ENCODE measurements at places on chromosomes 12 and 14.

GRCh38 chr12:22474970-22475720 is 69.2 kb downstream of the C2CD5 start:
- no peak for DNase-seq

GRCh38 chr12:40123496-40123895 is 17.6 kb upstream of the SLC2A13 start:
- no peak for DNase-seq

DNA sequence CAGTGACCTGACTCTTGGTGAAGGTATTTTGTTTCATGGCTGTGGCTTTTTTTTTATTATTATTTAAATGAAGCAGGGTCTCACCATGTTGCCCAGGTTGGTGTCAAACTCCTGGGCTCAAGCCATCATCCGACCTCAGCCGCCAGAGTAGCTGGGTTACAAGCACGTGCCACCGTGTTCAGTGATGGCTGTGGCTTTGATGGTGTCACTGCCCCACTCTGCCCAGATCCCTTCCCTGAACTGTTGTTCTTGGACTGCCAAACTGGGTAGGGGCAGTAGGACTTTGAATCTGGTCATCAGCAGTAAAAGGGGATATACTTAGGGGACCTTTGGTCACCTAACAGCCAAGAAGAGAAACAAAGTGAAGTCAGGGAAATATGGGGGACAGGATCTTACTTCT is 19.4 kb downstream of the B4GALNT3 start:
- no peak for DNase-seq

GRCh38 chr14:73502017-73502619 is 11.4 kb downstream of the RIOX1 start:
- no peak for DNase-seq

- no peak for DNase-seq
These were observed 35.9 kb upstream of the KCNMB4 start for GRCh38 chr12:70330158-70330557.

DNA sequence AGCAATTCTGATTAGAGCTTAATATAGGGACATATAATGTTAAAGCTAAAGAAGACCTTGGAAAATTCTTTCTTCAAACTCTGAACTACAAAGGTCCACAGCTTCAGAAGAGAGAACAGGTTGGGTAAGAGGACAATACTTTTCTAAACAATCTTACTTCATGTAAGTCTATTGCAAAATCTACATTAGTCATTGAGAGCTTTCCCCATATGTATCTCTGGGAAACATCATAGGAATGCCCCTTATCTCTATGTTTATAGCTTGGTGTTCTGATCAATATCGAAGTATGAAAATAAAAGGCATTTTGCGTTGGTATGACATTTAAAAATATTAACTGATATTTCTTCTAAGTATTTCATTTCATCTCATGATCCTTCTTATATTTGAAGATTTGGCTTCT is 962.6 kb downstream of the AACS start:
- no peak for DNase-seq

DNA sequence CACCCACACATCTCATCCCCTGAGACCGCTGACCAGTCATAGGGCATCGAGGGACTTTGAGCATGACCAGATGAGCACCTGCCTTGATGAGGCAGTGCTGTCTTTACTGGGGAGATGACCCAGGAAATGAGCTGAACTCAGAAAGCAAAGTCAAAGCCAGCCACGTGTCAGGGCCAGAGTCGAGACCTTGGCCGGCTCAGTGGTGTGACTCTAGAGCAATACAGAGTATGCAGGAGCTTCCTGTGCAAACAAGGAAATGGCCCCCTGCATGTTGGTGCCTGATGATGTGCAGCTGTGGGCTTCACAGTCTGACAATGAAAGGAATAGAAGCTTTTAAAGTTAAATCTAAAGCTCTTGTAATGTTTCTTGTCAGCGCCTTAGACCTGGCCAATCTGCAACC is 332.9 kb downstream of the PCNX1 start:
- DNase-seq: no peak

DNA sequence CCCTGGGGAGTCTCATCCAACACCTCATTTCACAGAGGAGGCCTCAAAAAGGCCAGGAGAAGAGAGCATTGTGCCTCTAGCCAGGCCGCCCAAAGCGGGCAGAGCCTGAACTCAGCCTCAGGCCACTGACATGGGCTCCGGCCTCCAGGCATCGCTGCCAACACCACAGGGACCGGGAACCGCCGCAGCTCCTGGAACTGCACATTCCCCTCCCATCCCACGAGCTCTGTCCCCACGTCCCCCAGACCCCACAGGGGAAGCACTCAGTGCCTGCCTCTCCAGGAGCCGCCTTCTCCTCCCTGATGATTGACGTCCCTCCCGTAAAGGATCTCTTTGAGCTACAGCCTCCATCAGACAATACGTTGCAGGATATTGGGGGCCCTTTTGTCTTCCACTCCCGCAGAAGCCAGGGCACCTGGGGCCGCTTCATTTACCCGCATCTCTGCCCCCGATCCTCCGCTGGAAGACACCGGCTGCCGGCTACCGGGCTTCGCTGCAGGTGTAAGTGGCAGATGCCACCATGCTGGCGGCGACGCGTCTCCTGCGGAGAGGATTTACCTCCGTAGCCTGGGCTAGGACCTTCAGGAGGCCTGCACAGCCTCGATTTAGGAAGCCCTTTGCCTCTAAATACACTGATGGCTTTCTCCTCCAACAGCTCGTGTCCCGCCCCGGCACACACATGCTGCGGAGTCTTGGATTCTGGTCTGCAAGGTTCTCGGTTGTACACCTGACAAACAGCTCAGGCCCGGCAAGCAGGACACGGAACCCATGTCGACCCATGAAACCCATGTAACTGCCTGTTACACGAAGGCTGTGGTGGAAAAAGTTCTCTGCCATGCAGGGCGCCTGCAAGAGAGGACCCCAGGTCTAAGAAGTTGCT is 104.8 kb downstream of the RIMBP2 start:
- DNase-seq: no peak

DNA sequence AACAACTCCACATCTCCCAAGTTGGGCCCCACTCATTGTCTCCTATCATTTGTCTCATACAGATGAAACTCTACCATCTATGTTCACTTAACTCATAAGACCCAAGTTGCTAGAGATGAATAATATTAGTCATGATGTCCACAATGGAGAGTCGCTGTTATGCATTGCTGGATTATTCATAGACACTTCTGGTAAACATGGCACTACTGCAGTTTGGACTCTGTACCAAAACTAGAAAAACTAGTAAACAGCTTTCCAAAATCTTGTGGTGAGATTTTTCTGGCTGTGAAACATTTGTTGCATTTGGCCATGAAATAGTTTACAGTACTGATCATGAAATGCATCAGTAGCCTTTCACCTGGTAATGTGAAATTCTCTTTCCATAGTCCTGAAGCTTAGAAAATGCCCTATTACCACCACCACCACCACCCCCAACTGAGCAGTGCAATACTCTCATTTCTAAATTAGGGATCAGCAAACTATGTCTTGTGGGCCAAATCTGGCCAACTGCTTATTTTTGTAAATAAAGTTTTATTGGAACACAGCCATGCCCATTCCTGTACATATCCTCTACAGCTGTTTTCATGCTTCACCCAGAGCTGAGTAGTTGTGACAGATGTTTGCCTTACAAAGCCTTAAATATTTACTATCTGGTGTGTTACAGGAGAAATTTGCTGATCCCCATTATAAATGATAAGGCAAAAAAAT is 236.5 kb downstream of the DPF3 start:
- no peak for DNase-seq

DNA sequence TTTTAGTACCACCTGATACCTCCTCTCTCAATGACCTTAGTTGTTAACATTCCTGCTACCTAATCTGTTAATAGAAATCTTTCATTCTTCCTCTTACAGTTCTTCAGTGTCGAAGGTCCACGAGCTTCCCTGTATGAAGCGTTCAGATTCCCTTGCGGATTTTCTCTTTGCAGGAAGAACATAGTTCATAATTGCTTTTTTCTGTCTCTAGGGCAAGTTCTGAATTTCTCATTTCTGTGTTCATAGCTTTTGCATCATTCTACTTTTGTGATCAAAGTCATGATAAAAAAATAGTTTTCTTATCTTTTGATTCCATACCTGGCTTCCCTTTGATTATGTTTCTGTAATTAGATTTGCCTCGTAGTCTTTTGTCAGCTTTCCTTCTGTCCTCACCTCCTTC is 94.9 kb downstream of the EML1 start:
- DNase-seq: no peak

DNA sequence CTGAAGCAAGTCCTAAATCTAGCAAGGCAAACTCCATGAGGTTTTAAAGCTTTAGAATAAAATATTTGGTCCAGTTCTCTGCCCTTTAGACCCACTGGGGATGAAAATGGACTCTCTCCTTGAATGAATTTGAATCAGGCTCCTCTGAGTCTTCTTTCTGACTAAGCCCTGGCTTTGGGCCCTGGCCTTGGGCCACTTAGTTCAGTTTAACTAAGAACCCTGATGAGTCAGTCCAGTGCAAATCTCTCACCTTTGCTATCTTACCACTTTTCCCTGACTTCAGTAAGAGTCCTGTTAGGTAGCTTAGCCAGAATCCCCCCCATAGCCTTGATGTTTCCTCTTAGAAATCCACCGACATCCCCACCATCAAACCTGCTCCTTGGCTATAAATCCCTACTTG is 427.5 kb downstream of the SNAPC1 start:
- DNase-seq: no peak

DNA sequence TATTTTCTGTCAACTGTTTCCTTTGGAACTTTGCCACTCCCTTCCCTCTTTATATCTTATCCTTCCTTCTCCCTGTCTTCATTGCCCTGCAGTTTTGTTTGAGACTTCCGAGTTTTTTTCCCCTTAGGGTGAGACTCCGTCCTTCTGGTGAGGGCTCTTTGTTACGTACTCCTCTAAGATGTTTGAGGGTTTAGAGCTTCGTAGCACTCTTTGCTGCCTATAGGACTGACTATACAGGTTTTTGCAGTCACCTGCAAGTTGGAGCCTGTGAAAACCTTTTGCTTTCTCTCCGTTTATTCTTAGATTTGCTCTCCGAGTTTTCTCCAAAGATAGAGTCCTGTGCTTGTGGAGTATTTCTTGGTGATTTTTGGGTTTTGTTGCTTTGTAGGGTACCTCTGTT is 41.7 kb upstream of the MYRFL start:
- no peak for DNase-seq

DNA sequence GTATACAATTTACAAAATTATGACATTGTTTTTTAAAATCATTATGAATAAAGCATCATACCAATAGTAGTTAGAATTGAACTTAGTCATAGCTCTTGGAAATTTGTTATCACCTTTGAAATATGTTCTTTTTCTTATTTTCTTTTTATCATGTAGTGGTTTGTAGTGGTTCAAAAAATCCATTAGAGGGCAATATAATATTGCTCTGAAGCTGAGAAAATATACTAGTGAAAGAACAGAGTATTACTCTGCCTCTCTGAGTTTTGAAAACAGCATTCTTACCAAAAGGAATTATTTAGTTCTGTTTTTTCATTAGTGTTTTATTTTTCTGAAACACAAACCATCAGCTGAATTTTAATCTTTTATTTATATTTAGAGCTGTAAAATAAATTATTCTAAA is 76.2 kb downstream of the PDZRN4 start:
- DNase-seq: no peak

DNA sequence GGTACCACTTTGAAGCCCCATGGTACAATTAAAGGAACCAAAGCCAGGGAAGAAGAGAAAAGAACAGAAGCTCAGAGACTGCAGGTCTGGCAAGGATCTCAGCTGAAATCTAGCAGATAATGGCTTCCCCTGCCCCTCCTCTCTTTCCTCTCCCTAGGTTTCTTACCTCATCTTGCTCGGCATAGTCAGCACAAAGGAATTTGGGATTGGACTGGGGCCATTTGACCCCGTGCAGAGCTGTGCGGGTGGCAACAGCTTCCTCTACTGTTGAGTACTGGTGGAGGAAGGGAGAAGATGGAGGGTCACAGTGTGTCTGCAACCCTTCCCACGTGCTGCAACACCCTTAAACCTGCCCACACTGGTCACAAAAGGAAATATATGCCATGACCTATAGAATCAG is 4.7 kb upstream of the CDH24 start:
- no peak for DNase-seq

- DNase-seq: no peak
These were observed 83.9 kb downstream of the ARL6IP4 start for GRCh38 chr12:123064366-123064765.

DNA sequence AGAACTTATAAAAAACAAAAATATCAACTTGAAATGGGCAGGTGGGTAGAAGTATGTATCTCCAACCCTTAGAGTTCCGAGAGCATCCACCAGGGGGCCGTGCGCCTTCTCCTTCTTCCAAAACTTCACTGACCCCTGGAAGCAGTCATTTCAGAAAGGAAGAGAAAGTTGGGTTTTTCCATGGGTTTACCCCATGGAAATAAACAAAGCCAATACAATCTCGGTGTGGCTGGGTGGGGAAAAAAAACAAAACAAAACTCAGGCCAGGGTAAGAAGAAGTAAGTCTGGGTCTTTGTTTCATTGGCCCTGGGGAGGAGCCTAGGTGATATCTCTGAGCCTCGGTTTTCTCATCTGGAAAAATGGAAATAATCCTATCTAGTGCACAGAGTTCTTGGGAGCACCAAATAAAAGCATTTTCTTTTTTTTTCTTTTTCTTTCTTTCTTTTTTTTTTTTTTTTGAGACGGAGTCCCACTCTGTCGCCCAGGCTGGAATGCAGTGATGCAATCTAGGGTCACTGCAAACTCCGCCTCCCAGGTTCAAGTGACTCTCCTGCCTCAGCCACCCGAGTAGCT is 33.6 kb upstream of the HNF1A start:
- DNase-seq: no peak

GRCh38 chr12:749751-750270 is 2.6 kb upstream of the WNK1 start:
- DNase-seq: no peak

DNA sequence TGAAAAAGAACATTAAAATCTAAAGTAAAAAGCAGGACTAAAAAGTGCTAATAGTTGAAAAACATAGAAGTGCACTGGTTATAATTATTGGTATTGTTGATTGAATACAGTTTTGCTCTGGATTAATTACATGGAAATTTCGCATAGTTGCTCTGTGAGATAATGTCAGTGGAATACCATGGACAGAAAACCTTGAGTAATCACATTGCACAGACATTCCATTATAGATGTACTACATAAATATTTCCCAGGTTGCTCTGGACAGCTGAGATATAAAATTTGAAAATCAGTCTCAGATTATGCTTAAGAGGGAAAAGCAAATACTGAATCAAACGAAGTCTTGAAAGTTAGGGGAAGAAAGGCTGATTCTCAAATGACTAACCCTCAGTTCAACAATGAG is 439.3 kb upstream of the FLRT2 start:
- no peak for DNase-seq

- no peak for DNase-seq
These were observed 292.3 kb downstream of the FUT8 start for GRCh38 chr14:65704850-65705249.

DNA sequence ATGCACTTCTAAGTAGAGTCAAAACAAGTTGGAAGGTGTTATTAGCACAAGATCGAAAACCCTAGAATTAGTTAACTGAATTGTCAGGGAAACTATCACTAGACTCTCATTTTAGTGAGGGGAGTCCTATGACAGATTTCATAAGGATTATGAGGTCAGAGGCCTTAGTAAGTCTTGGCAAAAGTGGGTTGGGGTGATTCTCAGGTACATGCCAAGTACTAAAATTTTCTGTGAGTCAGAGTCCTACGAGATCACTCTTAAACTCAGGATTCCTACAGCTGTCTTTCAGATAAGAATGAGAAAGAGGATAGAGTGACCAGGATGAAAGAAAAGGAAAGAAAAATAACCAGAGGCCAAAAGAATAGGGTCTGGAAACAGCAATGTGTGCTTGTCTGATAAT is 50.8 kb upstream of the BBS10 start:
- DNase-seq: no peak

- DNase-seq: no peak
These were observed 27.3 kb upstream of the CHPT1 start for GRCh38 chr12:101670007-101670671.

GRCh38 chr12:31002999-31003398 is 70.7 kb upstream of the DDX11 start:
- no peak for DNase-seq

Measured in NK-92 treated with Interleukin-12 subunit alpha and Interleukin-12 subunit beta, amount 100 ng/mL, for 24 hours (cell line).